ENCODE measurements at places on chromosomes 7 and 10. TPM values are rescaled to one million over a fixed set of nuclear protein-coding genes. Genes with fewer than 3 reads are reported as not detected.

Gene ACTR1A
- total RNA-seq: 183 TPM

Gene RADIL
- 6.2 TPM for total RNA-seq

Gene ENKUR
- 16.6 TPM for total RNA-seq

Gene RSU1
- total RNA-seq: 33.2 TPM

Gene SCART1
- 1.2 TPM for total RNA-seq

Gene CCDC172
- not detected for total RNA-seq

Gene CYP17A1
- not detected for total RNA-seq

Gene NEURL1
- 33.4 TPM for total RNA-seq

Gene FLNC
- 20.1 TPM for total RNA-seq

Gene MEIG1
- total RNA-seq: not detected

Gene TMEM130
- 22.6 TPM for total RNA-seq

Gene PHKG1
- 7.2 TPM for total RNA-seq

Gene CFAP70
- 6.0 TPM for total RNA-seq

Gene CALHM2
- 2.5 TPM for total RNA-seq

Gene ACHE
- total RNA-seq: 73.4 TPM

Gene XRCC2
- 4.6 TPM for total RNA-seq

Gene SSBP1
- 87.2 TPM for total RNA-seq

Gene RBP4
- total RNA-seq: 6.7 TPM

Gene ADAP1
- 50.3 TPM for total RNA-seq

Gene CHAT
- total RNA-seq: 2.3 TPM

Gene CLDN3
- 0.69 TPM for total RNA-seq

Gene WDFY4
- 1.6 TPM for total RNA-seq

Gene TMEM229A
- total RNA-seq: 4.6 TPM

Gene VGF
- 33.2 TPM for total RNA-seq

Gene PRPS1L1
- not detected for total RNA-seq

Gene IFIT2
- total RNA-seq: 11.1 TPM

Gene SPDYE8
- 0.46 TPM for total RNA-seq

Gene TLX1
- not detected for total RNA-seq
